Osteoblast (primary cell): ENCODE measurements at places on chromosomes 6 and 20. TPM values are rescaled to one million over a fixed set of nuclear protein-coding genes. Genes with fewer than 3 reads are reported as not detected.

DNA sequence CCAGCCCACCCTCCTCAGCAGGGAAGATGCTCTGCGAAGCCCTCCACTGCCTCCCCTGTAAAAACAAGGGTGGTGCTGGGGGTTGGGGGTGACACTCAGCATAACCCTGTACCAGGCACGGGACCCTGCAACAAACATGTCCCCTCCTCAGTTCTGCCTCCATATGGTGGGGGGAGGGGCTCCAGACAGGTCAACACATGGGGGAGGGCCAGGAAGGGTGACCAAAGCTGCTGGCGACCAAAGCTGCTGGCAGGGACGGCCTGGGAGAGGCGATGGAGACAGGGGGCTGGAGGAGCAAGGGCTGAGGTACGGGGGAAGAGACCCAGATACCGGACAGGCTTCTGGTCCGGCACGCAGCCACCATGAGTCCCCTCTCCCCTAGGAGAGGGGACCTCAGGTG, 123.2 kb downstream of the TAF4 start:
- DNase-seq: peak; percentile 52

GRCh38 chr6:16437095-16437494, 198.7 kb downstream of the GMPR start:
- DNase-seq: no peak

- DNase-seq: no peak
These were observed 544 bp upstream of the NRM start for GRCh38 chr6:30691208-30691847.

- DNase-seq: no peak
These were observed 616.5 kb downstream of the C6orf118 start for GRCh38 chr6:164692772-164693510.

GRCh38 chr20:35129647-35130069, 17.5 kb downstream of the EDEM2 start:
- DNase-seq: no peak

DNA sequence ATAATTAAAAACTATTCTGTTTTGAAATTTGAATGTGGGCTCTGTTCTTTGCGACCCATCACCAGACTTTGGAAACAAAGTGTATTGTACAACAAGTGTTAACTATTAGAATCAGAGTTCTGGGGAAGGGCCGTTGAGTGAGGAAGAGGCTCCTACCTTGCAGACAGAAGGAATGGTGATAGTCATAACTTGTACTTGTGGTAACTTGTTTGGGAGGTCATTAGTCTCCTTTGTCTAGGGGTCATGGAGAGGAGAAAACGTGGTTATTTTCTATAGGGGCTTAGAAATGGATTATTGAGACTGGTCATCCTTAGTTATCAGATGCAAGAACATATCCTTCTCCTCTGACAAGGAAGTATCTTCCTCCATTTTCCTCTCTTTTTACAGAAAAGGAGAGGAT, 174.8 kb downstream of the BMP2 start:
- DNase-seq: no peak

DNA sequence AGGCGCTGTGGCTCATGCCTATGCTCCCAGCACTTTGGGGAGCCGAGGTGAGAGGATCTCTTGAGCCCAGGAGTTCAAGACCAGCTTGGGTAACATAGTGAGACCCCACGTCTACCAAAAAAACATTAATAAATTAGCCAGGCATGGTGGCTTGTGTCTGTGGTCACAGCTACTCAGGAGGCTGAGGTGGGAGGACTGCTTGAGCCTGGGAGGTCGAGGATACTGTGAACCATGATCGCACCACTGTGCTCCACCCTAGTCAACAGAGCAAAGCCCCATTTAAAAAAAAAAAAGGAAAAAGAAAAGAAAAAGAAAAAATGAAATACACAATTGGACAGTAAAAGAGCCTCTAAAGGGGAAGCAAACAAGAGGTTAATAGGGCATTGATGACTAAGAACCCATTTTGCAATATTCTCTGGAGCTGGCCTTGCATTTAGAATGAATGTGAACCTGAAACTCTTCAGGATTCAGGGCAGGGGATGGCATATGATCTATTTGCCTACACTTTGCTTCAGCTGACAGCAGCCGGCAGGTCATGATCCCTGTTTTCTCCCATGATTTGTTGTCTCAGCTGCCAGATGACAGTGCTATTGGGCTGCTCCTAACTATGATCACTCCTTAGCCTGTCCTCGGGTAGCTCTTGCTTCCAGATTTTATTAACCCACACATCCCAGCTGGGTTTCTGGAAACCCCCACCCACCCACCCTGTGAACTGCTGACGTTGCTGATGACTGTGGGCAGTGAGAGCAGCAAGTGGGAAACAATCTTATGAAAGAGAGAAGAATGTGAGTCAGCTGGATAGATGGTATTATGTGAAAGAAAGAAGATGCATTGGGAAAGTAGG, 83.8 kb upstream of the ELOVL5 start:
- peak; percentile 37 for DNase-seq

DNA sequence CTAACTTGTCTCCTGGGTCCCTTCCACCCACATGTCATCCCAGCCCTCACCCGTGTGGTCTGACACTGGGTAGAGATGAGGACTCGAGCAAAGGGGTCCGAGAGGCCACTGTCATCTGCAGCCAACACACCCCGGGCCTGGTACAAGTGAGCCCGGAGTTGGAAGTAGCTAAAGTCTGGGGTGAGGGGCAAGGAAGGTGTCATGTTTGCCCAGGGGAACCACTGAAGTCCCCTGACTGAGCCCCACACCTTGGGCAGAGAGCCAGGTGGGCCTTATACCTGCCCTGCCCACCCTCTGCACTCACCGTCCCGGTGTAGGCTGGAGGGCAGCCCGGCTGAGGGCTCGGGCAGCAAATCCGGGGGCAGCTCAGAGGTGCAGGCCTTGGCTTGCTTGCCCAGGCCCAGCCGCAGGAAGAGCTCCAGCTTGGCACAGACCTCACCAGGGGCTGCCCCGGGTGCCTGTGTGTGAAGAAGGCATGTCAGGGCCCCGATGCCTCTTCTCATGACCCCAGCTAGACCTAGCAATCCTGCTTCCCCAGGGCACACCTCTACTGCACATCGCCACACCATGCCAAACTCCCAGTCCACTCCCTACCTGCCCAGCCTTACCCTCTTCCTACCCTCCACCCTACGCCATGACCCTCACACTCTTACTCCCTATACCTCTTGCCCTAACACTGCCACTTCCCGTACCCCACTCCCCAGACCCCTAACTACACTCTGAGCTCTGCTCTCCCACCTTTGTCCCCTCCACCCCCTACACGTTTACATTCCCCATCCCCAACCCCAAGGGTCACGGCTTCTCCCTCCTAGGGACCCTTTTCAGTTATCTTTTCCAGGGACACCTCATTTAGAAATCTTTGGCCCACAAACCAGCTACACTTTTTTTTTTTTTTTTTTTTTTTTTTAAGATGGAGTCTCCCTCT, 31.7 kb upstream of the SPAG4 start:
- DNase-seq: no peak

DNA sequence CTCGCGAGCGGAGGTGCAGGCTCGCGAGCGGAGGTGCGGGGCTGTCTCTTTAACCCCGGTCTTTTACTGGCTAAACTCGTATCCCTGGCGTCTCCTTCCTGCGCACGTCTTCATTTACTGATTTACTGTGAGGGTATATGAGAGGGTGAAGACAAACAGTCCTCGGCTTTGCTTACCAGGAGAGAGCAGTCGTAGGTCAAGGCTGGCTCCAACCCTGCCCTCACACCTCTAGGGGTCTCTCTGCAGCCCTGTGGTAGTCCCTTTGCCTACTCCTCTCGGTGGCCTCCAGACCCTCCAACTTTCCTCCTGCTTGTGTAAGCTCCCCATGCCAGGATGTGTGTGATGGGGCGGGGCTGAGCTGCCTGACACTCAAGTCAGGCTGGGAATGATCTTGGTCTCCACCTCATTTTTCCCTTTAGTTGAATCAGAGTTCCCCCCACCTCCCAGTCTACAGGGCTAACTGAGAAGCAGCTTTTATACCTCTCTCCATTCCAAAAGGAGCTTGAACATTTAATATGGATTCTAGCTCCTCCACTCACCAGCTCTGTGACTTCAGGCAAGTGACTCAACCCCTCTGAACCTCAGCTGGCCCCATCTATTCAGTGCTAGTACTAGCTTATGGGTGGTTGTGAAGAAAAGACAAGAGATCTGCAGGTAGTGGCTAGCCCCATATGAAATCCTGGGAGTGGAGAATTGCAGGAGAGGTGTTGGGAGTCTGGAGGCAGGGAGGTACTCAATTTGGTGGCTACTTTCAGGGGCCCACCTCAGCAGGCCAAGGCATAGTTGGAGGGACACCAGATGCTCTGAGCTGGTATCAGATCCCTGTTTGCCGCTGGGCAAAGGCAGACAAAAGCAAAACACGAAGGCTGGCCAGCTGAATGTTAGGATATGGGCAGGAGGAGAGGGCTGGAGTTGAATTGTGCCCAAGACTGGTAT, 902 bp downstream of the SLC29A1 start:
- peak; percentile 93 for DNase-seq

- no peak for DNase-seq
These were observed 26.6 kb upstream of the KLHL31 start for GRCh38 chr6:53692172-53692571.

GRCh38 chr20:59670786-59671492, 66.6 kb downstream of the PHACTR3 start:
- DNase-seq: no peak

DNA sequence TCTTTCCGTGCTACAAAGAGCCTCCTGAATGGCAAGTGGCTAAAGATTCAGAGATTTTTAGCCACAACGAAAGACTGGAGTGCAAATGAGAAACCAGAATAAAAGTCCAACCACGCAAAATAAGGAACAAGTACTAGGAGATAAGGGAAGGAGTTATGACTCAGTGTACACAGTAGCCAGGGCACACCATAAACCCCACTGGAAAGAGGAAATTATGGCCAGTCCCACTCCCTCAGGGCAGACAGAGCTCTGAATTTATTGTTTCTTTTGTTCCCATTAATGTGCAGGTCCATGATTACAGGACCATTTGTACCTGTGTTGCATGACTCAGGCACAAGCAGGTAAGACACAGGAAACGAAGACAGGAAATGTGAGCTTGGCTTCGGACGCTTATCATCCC, 150.3 kb upstream of the PREP start:
- DNase-seq: no peak

GRCh38 chr20:63968136-63968927, 1.4 kb downstream of the ZNF512B start:
- DNase-seq: peak; percentile 84

DNA sequence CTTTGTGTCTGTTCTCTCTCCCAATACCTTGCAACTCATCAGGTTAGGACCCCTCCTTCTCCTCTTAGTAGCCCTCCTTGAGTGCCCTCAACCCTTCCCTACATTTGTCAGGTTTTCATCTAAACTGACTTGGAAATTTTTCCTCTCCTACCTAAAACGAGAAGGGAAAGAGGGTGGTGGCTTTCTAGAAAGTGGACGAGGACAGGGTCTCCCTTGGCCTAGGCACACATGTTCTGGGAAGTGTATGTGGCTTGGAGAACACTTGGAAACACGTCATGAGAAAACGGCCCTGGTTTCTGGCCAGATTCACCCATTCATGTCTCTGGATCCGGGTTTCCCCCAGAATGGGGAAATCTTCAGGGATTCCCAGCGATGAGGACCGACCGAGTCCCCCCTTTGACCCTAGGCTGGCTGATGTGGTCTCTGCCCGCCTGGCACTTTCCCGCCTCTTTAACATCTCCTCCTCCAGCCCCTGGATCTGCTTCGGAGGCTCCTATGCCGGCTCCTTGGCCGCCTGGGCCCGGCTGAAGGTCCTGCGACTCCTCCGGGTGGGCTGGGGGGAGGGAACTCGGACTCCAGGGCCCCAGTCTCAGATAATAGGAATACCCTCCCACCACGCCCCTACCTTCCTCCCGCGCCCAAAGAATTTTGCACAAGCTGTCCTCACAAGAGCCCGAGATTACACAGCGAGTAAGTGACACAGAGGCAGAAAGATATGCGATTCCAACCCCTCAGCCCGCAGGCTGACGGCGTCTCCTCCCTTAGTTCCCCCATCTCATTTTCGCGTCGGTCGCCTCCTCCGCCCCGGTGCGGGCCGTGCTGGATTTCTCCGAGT, 3.0 kb downstream of the PRSS16 start:
- no peak for DNase-seq

GRCh38 chr6:136129365-136129764, 120.7 kb downstream of the MTFR2 start:
- no peak for DNase-seq

GRCh38 chr6:168418711-168419121, 22.3 kb upstream of the SMOC2 start:
- DNase-seq: no peak

- peak; percentile 89 for DNase-seq
These were observed 5.2 kb downstream of the SLC2A4RG start for GRCh38 chr20:63744574-63745423.

DNA sequence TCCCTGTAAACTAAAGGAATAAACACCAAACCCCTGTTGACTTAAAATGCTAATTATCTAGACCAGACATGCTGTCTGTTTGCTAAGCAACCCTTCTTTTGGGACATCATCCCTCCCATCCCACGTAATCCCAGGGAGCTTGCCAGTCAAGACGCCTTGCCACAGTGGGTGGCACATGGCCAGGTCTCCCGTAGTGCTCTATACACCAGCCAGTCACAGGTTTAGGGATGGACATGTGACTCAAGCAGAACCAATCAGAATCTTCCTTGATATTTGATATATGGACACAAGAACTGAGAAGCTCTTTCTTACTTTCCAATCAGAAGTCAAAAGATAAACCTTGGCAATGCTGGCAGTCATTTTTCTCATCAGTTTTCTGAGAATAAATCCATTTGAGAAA, 60.0 kb downstream of the CNKSR3 start:
- no peak for DNase-seq

DNA sequence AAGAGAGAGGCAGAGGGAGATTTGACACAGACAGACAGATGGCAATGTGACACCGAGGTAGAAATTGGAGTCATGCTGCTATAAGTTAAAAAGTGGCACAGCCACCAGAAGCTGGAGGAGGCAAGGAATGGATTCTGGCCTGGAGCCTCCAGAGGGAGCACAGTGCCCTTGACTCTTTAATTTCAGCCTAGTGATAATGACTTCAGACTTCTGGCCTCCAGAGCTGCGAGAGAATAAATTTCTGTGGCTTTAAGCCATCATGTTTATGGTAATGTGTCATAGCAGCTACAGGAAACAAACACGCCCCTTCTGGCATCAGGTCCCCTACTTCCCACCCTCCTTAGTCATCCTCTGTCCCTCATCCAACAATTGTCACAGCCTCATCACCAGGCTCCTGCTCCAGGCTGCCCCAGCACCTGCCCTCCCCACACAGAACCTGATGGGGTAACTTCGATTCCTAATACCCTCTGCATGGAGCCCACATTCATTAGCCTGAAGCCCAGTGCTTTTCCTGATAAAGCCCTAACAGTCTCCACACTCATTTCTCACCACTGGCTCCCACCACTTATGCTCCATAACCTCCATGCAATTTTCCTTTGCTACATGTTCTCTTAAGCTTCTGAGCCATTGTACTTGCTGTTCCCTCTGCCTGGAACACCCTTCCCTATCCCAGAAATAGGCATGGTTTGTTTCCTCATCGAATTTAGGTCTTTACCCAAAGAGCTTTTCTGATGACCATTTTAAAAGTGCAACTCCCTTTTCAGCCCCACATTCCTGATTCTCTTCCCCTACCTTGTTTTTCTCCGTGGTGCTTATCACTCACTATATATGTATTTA, 69.7 kb upstream of the TOX2 start:
- DNase-seq: peak; percentile 90

The HSPA12B gene
- not detected in 2 replicates for total RNA-seq

The FBXO5 gene
- 6.5 and 8.5 TPM in 2 replicates for total RNA-seq

The FAM229B gene
- 11.6 and 17.4 TPM in 2 replicates for total RNA-seq

The TFAP2C gene
- under 0.01 TPM in 1 of 2 replicates, not detected in the other for total RNA-seq

The TMEM30A gene
- 126 and 128 TPM in 2 replicates for total RNA-seq

The RBCK1 gene
- total RNA-seq: 73.1 and 104 TPM in 2 replicates

The VWA7 gene
- 0.29 and 0.36 TPM in 2 replicates for total RNA-seq

The PRDM13 gene
- not detected in 2 replicates for total RNA-seq

The PEDS1 gene
- 33.3 and 37.6 TPM in 2 replicates for total RNA-seq

The VGLL2 gene
- total RNA-seq: not detected in 2 replicates

The ZNF217 gene
- 26.4 and 26.8 TPM in 2 replicates for total RNA-seq

The BMP2 gene
- 1.8 TPM in 2 replicates for total RNA-seq

The NNAT gene
- not detected in 2 replicates for total RNA-seq
